BJ (cell line): ENCODE measurements at places on chromosomes 16 and 17.

GRCh38 chr17:13016881-13017654, 759 bp downstream of the ELAC2 start:
- no peak for DNase-seq

DNA sequence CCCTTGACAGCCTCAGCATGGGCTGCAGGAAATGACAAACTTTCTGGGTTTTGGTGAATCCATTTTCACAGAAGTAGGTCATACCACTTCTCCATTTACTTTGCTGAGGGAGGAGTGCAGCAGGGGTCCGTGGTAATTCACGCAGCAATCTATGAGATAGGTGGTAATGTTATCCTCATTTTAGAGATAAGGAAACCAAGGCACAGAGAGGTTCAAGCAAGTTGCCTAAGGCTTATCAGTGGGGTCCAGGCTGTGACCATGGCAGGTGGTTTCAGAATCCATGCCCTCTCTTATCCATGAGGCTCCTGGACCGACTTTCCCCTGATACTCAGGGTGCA, 12.6 kb downstream of the TBX4 start:
- DNase-seq: no peak

- no peak for DNase-seq
Measured at GRCh38 chr16:34802396-34802795, 1343.0 kb downstream of the TP53TG3F start.

- DNase-seq: no peak
Measured at GRCh38 chr17:45873728-45874127, 20.6 kb upstream of the MAPT start.

DNA sequence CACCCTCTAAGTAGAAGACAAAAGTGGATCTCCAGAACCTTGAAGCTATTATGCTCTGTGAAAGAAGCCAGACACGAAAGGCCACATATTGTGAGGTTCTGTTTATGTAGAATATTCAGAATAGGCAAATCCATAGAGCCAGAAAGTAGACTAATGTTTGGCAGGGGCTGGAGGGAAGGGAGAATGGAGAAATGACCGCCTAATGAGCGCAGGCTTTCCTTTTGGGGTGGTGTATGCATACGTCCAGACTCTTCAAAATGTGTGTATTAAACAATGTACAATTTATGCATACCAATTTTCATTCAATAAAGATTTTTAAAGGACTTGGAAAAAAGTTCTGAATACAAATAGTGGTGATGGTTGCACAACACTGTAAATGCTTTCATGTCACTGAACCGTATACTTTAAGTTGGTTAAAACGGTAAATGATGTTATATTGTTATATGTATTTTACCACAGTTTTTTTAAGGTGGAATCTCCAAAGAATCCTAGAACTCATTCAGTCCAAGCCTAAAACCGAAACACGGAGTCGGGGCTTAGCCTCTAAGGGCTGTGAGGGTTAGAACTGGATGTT, 397.4 kb downstream of the SOX9 start:
- no peak for DNase-seq

- no peak for DNase-seq
Measured at GRCh38 chr17:80443916-80444643, 29.1 kb downstream of the ENDOV start.

- DNase-seq: no peak
Measured at GRCh38 chr16:8346294-8346693, 244.0 kb downstream of the TMEM114 start.

- DNase-seq: no peak
Measured at GRCh38 chr16:68754084-68754792, 17.1 kb downstream of the CDH1 start.

GRCh38 chr17:9924735-9925191, 19.7 kb upstream of the RCVRN start:
- no peak for DNase-seq

- DNase-seq: peak; percentile 15
Measured at GRCh38 chr17:60743799-60744198, 66.1 kb downstream of the BCAS3 start.

- DNase-seq: no peak
Measured at GRCh38 chr17:32831627-32832243, 45.2 kb downstream of the MYO1D start.

GRCh38 chr16:55179852-55180585, 144.0 kb upstream of the IRX6 start:
- DNase-seq: no peak

DNA sequence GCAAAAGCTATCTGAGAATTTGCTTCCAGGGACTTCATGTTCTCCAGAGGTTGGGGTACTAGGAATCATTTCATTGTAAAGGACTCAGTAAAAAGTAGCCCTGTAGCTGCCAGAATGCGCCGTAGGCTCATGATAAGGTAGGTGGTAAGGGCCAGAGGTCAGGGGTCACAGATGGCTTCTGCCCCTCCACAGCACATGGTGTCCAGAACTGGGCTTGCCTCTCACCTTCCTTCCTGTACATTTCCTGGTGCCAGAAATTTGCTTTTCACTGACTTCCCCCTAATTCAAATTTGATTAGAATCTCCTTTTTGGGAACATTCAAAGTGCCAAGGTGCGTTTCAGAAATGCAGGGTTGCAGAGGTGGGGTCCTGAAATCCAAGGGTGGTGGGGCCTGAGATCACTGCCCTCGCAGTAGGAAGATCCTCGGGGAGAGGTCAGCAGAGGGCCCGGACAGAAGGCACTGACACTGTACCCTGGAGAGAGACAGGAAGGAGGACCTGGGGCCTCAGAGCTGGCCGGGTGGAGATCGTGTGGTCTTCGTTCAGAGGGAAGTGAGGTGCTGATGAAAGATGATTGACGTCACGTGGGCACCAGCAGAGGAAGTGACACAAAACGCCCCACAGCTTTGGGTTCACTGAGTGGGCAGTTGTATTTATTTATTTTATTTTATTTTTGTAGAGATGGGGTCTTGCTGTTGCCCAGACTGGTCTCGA, 25.5 kb upstream of the METRNL start:
- no peak for DNase-seq

GRCh38 chr16:67509016-67509415, 19.6 kb upstream of the RIPOR1 start:
- DNase-seq: no peak

GRCh38 chr17:75641343-75641742, 8.1 kb downstream of the SMIM5 start:
- DNase-seq: no peak

DNA sequence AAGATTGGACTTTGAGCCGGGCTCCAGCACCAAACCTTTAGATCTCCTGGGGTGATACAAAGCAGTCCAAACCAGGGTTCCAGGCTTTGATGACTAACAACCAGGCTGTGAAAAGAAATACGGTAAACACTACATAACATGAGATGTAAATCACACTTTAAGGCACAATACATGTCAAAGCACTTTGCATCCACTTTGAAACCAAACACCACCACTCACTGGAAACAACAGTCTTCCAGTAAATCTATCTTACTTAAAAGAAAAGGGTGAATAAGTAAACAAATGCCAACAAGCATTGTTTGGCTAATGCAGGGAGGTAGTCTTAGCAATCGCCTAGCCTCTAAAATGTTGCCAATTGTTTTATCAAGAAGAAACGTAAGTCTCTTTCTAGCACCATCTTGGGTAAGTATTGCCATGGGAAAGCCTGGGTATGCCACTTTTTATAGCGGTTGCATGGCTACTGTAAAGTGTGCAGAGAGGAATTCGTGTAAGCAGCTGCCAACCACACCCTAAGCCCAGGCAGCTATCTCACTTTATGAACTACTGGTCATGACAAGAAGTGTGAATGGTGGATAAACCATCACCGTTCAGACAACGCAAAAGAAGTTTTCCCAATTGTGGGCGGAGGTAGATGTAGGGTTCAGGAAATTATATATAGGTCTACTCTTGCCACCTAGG, 267.4 kb upstream of the PSMD7 start:
- DNase-seq: no peak

DNA sequence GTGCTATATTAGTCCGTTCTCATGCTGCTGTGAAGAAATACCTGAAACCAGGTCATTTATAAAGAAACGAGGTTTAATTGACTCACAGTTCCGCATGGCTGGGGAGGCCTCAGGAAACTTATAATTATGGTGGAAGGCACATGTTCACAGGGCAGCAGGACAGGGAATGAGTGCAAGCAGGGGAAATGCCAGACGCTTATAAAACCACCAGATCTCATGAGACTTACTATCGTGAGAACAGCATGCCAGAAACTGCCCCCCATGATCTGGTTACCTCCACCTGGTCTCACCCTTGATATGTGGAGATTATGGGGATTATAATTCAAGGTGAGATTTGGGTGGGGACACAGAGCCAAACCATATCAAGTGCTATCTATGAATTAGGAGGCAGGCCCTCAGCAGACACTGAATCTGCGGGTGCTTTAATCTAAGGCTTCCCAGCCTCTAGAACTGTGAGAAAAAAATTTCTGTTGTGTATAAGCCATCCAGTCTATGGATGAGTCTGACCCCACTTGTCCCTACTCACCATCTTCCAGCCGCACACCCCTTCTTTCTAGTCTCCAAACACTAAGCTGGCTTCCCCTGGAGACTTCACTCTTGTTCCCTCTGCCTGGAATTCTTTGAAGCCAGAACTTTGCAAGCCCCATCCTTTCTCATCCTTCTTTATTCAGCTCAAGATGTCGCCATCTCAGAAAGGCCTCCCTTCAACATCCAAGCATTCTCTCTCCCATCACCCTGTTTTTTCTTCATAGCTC, 772 bp upstream of the NUP93 start:
- no peak for DNase-seq

DNA sequence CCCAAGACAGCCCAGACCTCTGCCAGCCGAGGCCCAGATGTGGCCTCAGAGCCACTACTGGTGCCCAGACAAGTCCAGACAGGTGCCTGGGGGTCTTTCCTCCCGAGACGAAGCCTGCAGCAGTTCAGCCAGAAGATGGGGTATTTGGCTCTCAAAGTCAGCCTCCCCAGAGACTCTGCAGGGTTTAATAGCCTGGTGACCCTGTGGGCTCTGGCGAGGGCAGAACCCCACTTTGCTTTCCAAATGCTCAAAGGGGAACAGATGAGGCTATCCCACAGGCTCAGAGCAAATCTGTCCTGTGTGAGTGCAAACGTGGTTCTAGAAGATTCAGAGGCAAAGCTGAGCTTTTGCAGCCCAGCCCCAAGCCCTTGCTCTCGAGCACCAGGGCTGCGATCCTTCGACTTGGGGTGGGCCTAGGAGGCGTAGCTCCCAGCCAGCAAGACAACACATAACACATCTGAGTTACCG, 236.0 kb downstream of the MRTFB start:
- DNase-seq: no peak

DNA sequence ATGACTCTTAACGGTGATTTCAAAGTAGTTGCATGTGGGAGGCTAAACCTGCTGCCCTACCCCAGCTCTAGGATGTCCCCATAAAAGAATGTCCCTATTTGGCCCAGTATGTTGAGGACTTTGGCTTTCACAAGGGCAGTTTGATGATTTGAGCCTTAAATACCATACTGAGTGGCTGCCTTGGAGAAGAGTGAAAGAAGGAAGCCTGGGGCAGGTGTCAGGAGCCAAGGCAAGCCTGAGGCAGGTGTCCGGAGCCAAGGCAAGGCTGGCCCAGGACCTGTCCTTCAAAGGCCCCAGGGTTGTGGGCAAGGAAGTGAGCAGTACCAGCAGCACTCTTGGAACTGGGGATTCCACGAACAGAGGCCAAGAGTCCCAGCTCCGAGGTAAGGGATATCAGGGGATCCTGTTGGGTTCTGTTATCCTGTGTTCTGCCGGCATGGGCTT, 18.6 kb downstream of the ST6GALNAC2 start:
- no peak for DNase-seq

DNA sequence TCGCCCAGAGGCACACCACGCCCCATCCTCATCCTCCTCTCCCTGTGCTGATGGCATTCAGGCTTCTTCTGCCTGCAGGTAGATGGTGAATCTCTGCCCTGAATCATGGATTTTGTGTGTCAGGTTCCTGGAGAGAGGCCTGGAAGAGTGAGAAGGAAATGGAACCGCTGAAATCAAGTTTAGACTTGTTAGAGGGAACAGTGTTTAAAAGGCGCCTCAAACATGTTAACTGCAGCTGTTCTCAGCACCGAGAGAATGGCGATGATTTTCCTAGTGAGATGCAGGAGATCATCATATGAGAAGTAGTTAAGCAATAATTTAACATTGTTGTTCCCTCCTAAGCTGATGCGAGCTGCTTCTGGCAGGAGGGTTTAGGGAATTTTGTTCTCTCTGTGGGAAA, 744.4 kb upstream of the EEF2KMT start:
- DNase-seq: no peak

DNA sequence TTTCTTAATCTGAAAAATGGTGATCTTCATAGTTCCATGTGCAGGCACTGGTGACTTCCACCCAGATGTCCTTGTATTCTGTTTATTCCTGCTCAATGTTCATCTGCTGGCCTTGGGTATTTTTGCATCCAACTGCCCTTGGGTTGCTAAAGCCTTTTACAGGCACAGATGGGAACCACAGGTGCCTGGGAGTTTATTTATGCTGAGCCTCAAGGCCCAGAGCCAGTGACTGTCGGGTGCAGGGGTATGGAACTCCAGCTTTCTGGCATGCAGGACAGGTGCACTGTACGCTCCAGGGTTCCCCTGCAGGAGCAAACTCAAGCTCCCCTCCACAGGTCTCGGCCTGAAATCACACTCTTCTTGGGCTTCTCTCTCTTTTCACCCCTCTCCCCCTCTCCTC, 22.3 kb downstream of the DYNLRB2 start:
- DNase-seq: no peak

DNA sequence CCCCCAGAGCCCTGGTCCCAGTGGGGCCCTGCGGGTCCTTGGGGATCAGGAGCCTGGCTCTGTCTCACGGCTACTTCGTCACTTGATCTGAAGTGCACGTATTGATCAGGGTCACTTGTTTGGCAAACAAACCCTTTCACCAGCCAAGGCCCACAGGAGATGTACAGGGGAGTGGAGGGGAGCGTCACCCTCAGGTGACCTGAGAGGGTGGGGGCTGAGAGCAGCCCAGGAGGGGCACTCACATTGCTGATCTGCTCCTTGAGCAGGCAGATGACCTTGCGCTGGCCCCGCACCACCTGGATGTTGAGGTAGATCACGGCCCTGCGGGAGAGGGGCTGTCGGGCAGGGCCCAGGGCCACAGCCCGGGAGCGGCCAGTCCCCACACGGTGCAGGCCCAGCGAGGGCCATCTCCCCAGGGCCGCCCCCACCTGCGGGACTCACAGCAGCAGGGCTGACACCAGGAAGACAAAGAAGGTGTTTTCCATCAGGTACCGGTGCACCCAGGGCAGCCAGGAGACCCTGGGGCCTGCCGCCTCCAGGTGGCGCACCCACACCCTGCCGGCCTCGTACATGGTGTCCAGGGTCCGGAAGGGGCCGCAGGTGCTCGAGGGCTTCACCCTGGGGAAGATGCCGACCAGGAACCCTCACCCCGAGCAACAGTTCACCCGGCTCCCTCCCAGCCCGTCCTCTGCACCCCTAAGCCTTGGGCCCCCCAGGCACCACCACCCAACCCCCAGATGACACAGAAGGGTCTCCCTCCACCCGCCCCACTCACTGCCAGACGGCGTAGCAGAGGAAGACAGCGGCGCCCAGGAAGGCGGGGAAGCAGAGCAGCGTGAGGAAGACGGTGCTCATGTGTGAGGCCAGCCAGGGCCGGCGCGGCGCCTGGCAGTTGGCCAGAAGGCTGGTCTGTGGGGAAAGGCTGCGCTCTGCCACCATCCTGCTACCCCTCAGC, 11.3 kb downstream of the TMC6 start:
- DNase-seq: no peak

GRCh38 chr16:8717892-8718415, 43.5 kb downstream of the ABAT start:
- no peak for DNase-seq

- no peak for DNase-seq
Measured at GRCh38 chr17:16585796-16586195, 16.8 kb upstream of the ZNF287 start.
